Activated CD8-positive, alpha-beta T cell treated with anti-CD3 and anti-CD28 coated beads, Interleukin-2, amount 10 ng/mL, durations not matched to agents 7 days and 5 days (primary cell): ENCODE measurements at places on chromosomes 5 and 9. TPM values are rescaled to one million over a fixed set of nuclear protein-coding genes. Genes with fewer than 3 reads are reported as not detected.

GRCh38 chr5:39464088-39464487 is 39.3 kb upstream of the DAB2 start:
- DNase-seq = no peak

GRCh38 chr9:114662081-114662989 is 4.7 kb upstream of the TEX53 start:
- DNase-seq = peak; percentile 82

DNA sequence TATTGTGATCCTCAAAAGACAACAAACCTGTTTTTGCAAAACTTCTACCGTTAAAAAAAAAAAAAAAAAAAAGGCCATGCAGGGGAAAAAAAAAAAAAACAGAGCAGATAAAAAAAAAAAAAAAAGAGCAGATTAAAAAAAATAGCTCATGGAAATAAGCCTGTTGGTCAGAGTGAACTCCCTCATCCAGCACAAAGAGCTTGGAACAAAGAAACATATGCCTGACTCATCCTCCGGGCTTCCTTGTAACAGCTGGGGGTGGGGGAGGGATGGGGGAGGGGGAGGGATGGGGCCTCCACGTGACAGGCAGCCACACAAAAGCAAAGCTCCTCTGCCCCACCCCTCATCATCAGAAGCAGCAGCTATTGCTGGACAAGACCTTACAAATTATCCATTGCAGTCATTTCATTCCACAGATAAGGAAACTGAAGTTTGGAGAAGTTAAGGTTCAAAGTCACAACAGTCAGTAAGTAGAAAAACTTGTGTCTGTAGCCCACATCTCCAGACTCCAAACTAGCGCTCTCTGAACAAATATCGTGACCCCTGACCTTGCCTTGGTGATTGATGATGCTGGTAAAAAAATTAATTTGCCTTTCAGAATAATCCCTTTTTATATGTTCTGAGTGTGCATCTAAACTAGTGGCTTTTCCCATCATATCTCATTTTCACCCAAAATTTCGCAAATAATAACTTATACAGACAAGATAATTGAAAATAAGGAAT is 38.9 kb downstream of the SLC35D2 start:
- DNase-seq = no peak

The RNF183 gene
- total RNA-seq = not detected

DNA sequence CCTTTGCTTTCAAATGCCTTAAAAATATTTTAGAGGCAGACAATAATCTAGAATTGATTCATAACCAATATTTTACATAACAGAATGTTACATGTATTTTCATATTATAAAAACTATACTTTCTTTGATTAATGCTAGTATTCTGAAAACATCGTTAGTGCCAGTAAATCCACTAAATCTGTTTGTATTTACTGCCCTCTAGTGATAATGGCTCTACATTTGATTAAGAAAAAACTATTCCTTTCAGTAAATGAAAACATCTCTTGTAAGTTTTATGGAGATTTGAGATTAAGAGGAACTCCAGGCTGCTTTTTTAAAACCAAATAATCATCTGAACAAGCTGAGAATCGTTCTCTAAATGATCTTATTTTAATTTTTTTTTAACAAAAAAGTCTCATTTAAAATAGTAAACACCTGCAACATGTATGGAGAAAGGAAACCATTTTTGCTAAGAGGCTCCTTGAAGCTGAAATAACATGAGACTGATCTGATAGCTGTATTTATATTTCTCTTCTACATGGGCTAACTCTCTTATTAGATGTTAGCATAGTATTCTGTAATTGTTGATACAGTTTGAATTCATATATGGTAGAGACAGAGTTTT is 424.7 kb downstream of the RAB3C start:
- no peak for DNase-seq
